ENCODE measurements at places on chromosomes 6 and 20. TPM values are rescaled to one million over a fixed set of nuclear protein-coding genes. Genes with fewer than 3 reads are reported as not detected.

The BEND3 gene
- total RNA-seq = 9.3 TPM

The SLC17A3 gene
- total RNA-seq = not detected

DNA sequence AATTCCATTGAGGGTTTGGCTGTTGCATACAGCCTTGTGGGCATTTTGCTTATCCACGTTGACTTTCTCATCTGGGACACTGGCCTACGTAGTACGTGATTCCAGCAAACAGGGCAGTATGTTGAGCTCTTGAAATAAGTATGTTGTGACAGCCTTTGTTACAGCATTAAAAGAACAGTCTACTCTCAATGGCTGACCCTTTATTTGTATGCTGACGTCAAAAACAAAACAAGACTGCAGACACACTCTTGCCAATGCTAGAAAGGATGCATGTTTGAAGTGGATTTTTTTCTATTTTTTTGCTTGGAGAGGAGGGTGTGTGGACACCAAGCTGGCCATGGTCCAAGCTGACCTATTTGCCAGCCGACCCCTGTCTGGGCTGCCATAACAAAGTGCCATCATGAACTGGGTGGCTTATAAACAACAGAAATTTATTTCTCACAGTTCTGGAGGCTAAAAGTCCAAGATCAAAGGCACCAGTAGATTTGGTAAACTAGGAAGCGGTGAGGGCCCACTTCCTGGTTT, 10.8 kb upstream of the SNHG17 start:
- no peak for DNase-seq

DNA sequence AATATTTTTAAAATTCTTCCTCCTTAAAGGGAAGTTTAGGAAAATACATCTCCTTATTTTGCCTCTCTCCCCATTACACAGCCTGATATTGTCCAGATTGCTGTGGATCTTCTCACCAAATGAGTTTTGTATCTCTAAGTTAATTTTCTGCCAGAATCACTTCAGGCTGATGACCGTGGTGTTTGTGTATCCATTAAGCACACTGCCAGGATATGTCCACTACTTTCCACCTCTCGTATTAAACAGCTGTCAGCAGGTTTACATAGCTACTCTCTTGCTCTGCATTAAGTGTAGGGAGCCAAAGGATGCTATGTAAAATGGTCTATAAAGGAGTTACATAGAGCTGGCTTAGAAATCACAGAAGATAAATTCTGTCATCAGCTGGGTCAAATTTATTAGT, 201.1 kb downstream of the ZFAND3 start:
- DNase-seq = no peak

GRCh38 chr6:22221211-22221610, 75.6 kb downstream of the PRL start:
- no peak for DNase-seq

DNA sequence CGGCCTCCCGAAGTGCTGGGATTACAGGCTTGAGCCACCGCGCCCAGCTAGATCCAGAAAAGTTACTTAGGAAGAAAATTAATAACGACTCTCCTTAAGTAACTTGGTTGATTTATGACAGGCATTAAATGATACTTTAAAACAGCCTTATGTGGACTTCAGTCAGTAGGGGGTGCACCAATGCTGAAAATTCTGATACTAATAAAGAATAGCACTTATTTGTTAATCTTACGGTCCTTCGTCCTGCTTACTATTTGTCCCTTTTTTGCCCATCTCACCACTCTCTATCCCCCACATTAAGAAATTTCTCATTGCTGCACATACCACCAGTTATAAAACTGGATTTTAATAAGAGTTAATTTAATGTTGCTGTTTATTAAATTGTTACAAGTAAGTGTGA, 12.7 kb upstream of the PRELID3B start:
- peak; percentile 68 for DNase-seq

DNA sequence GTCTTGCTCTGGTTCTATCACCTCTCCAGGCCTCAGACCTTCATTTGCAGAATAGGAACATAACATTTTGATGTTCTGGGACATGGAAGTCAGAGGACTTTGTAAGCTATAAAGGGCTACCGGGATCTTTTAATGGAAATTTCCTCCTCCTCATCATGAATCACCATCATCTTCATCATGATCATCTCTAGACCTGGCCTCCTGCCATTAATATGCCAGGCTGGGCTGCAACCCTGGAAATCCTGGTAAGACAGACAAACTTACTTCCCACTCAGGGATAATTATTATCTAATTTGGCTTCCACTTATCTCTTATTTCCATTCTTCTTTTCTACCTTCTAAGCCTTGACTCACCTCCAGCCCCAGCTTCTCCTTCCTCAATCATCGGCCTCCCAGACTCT, 41.0 kb upstream of the MRPS18A start:
- DNase-seq = no peak

GRCh38 chr20:17935186-17935585, 33.4 kb downstream of the SNX5 start:
- DNase-seq = no peak

- DNase-seq = no peak
These were observed 23.1 kb upstream of the TMEM242 start for GRCh38 chr6:157346373-157346772.

- no peak for DNase-seq
These were observed 180.0 kb downstream of the TMEM242 start for GRCh38 chr6:157143171-157143889.

Data from HT-29 (cell line).